ENCODE measurements at places on chromosomes 4 and X.
A peak's percentile ranks its signal among the peaks of the same experiment; 100 is the strongest.

DNA sequence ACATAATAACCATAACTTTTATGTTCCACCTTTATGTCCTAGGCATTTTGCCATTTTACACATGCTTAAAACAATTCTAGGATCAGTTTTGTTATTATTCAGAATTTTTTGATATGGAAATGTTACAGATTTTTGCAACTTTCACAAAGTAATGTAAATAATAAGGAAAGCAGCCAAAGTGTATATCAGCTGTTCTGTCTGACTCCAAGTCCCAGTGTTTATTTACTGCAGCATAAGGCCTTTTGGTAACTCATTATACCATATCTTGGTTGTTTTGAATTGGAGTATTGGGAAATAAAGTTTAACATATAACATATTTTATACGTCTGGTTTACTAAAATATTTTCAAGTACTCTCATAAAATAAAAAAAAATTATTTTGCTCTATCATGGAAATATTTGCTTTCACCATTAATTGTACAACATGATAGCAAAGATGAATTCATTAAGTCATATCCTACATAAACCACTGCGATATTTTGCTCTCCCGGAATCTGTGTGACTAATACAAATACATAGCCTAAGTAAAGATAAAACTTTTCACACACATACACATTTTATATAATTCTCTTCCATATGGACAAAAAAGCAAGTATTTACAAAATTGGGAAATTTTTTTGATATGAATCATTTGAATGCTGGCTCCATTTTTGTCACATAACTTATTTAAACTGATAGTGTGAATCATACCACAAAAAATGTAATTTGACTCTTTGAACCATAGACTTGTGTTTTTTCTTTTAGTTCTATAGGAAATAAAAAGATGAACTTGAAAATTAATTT lies 399.0 kb downstream of the PABPC4L start:
- H3K4me1 ChIP-seq: no peaks in the 10 kb centered on the region
- no peak overlapping the region for H3K4me3 ChIP-seq

- H3K27me3 ChIP-seq: no peaks in the 10 kb centered on the region
- no peak overlapping the region for H3K4me3 ChIP-seq
- peaks cover 14% of the 10 kb centered on the region for H3K36me3 ChIP-seq
These were observed 38.4 kb downstream of the NOP14 start for GRCh38 chr4:2924765-2925301.

GRCh38 chr4:155173371-155173770 lies 35.1 kb upstream of the NPY2R start:
- no peaks in the 10 kb centered on the region for H3K4me1 ChIP-seq
- DNase-seq: no peak
- H3K27ac ChIP-seq: no peak overlapping the region
- H3K36me3 ChIP-seq: no peaks in the 10 kb centered on the region
- H3K4me3 ChIP-seq: no peak overlapping the region
- no peaks in the 10 kb centered on the region for H3K27me3 ChIP-seq

GRCh38 chrX:123830309-123830708 lies 29.5 kb upstream of the XIAP start:
- H3K27ac ChIP-seq: no peak overlapping the region
- H3K27me3 ChIP-seq: no peaks in the 10 kb centered on the region
- no peak overlapping the region for H3K4me3 ChIP-seq
- H3K4me1 ChIP-seq: no peaks in the 10 kb centered on the region

GRCh38 chrX:73830489-73831414 lies 267.8 kb downstream of the CHIC1 start:
- H3K27me3 ChIP-seq: no peaks in the 10 kb centered on the region
- no peak overlapping the region for H3K4me3 ChIP-seq
- H3K27ac ChIP-seq: no peak overlapping the region
- H3K4me1 ChIP-seq: no peaks in the 10 kb centered on the region
- no peak for DNase-seq

- DNase-seq: no peak
- H3K27me3 ChIP-seq: peaks cover 4% of the 10 kb centered on the region
- H3K36me3 ChIP-seq: no peaks in the 10 kb centered on the region
- H3K4me3 ChIP-seq: no peak overlapping the region
These were observed 155.0 kb upstream of the RPS6KA3 start for GRCh38 chrX:20421697-20422096.

- H3K27me3 ChIP-seq: no peaks in the 10 kb centered on the region
- H3K4me3 ChIP-seq: no peak overlapping the region
- DNase-seq: no peak
These were observed 32.4 kb downstream of the KLHL8 start for GRCh38 chr4:87188048-87188447.

DNA sequence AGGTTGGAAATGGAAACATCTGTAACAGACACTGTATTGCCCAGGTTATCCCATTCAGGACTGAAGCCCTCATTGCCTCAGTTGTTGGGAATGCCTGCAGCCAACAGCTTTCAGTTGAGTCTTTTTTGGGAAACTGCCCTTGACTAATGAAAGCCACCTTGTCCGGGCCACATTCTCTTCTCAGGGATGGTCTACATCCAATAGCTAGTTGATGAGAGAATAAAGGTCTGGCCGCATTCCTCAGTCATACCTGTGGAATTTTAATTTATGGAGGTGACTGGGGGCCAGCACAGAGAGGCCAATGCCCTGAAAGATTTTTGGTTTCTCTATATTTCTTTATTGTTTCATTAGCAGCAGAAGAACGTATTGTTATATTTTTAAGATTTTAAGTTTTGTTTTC lies 147.6 kb upstream of the MSX1 start:
- DNase-seq: no peak
- H3K4me1 ChIP-seq: no peaks in the 10 kb centered on the region
- no peaks in the 10 kb centered on the region for H3K27me3 ChIP-seq
- no peak overlapping the region for H3K27ac ChIP-seq
- no peaks in the 10 kb centered on the region for H3K36me3 ChIP-seq
- no peak overlapping the region for H3K4me3 ChIP-seq

DNA sequence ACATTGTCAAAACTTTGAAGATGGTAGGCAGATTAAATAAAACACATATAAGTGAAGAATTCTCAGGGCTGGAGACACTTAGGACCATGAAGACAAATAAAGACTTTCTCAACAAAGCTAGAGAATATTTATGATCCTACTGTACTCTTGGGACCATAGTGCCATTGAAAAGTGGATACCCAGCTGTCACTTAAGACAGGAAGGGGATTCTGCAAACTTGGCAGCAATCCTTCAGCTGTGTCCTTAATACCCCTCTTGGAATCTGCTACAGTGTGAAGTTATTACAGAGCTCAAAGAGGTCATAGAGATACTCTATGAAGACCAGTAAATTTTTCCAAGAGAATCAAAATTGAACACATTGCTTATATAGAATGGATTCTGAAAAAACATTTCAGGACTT lies 24.3 kb downstream of the PDE5A start:
- no peaks in the 10 kb centered on the region for H3K36me3 ChIP-seq
- no peak for DNase-seq
- no peak overlapping the region for H3K27ac ChIP-seq
- no peak overlapping the region for H3K4me3 ChIP-seq
- no peaks in the 10 kb centered on the region for H3K27me3 ChIP-seq

DNA sequence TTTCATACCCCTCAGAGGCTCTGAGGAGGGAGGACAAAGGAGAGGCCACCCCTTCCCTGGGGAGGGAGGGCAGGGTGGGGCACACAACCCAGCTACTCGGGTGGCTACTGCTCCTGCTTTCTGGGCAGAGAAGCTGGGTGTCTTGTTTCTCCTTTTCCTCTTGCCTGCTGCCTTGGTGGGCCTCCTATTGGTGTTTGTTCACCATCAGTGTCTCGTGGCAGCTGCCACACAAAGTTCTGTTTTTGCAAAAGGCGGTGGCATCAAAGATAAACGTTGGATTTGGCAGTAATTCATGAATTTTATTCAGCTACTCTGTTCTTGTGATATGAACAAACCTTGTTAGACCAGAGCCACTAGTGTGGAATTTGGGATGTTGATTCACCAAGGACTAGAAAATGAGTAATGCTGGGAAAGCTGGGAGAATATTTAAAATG lies 153.0 kb upstream of the SCML1 start:
- no peaks in the 10 kb centered on the region for H3K4me1 ChIP-seq
- H3K4me3 ChIP-seq: no peak overlapping the region
- H3K36me3 ChIP-seq: no peaks in the 10 kb centered on the region
- H3K27ac ChIP-seq: no peak overlapping the region
- H3K27me3 ChIP-seq: no peaks in the 10 kb centered on the region

DNA sequence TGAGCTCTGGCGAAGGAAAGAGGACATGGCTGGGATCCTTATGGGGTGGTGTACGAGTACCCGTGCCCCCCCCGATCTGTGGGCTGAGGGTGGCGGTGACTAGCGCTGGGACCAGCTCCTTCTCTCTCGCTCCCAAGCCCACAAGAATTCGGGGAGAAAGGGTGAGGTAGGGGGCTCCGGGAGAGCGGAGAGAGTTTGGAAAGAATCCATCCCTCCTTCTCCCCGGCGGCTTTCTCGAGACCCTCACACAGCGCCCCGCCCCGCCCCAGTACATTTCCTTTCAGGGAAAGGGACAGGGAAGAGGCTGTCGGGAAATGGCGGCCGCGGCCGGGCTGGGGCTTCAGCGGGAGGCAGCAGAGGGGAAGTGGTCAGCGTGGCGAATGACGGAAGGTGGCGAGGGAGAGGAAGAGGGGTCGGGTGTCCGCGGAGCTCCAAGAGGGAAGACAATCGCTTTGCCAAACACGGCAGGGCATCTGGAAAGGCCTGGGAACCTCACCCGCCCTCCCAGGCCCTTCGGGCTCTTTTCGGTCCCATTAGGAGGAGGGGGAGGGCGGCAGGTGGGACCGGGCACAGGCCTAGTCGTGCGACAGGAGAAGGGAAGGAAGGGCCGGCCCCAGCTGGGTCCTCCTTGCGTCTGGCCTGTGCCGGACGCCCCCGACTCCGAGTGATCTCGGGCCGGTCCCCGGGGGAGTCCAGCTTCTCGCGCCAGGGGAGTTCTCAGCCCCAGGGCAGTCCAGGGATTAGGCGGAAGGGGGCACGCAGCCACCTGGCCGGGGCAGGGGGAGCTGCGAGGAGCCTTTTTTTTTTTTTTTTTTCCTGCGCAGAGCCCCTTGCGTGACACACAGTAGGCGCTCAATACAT lies 10.2 kb downstream of the HNRNPH2 start:
- no peaks in the 10 kb centered on the region for H3K36me3 ChIP-seq
- peak overlapping the region; percentile 66 for H3K4me3 ChIP-seq
- peak; percentile 59 for DNase-seq
- H3K27ac ChIP-seq: peak overlapping the region; percentile 82
- H3K27me3 ChIP-seq: no peaks in the 10 kb centered on the region

- no peaks in the 10 kb centered on the region for H3K36me3 ChIP-seq
- H3K27me3 ChIP-seq: no peaks in the 10 kb centered on the region
- H3K4me3 ChIP-seq: no peak overlapping the region
- DNase-seq: no peak
These were observed 70.8 kb upstream of the HHIP start for GRCh38 chr4:144575181-144575580.

DNA sequence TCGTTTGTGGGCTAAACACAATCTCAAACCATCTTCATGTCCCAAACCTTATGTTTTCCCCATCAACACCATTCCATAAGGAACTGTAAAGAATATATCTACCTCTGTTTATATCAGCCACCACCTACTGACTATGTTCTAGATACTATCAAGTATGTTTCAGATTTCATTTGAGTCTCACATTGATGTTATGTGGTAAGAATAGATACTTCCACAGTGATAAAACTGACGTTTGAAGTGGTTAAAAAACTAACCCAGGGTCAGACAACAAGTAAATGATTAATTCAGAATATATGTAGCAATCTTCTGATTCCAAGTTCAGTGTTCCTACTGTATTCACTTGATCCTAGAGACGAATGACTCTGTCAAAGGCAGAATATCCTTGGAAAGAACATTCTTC lies 156.8 kb upstream of the RASGEF1B start:
- H3K27me3 ChIP-seq: no peaks in the 10 kb centered on the region
- DNase-seq: no peak
- peak overlapping the region; percentile 84 for H3K27ac ChIP-seq
- peak overlapping the region; percentile 11 for H3K4me3 ChIP-seq

GRCh38 chrX:23854122-23854521 lies 53.6 kb downstream of the APOO start:
- H3K27me3 ChIP-seq: no peaks in the 10 kb centered on the region
- H3K4me1 ChIP-seq: no peaks in the 10 kb centered on the region
- no peak overlapping the region for H3K27ac ChIP-seq
- no peaks in the 10 kb centered on the region for H3K36me3 ChIP-seq

DNA sequence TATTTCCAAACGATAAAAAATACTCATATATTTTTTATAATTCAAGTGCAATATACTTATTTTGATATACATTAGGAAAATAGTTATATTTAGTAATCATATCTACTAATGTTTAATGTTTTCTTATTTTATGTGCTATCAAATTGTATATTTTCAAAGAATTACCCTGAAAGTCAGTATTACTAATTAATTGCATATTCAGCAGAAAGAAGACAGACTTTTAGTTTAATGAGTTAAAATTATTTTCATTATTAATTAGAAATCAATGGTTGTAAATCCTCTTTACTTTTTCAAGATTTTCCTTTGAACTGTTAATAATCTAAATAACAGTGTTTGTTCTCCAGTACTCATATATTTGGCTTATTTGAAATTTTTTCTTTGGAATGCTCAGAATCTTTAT lies 181.3 kb upstream of the NDST4 start:
- no peaks in the 10 kb centered on the region for H3K4me1 ChIP-seq
- H3K27ac ChIP-seq: no peak overlapping the region
- H3K36me3 ChIP-seq: no peaks in the 10 kb centered on the region
- no peak for DNase-seq
- no peak overlapping the region for H3K4me3 ChIP-seq

GRCh38 chr4:130053723-130054122 lies 957.8 kb downstream of the C4orf33 start:
- H3K36me3 ChIP-seq: no peaks in the 10 kb centered on the region
- no peak overlapping the region for H3K27ac ChIP-seq
- no peak for DNase-seq
- H3K4me3 ChIP-seq: no peak overlapping the region

GRCh38 chr4:8414377-8414776 lies 26.1 kb downstream of the ACOX3 start:
- H3K27ac ChIP-seq: no peak overlapping the region
- no peak for DNase-seq
- H3K4me1 ChIP-seq: no peaks in the 10 kb centered on the region
- H3K36me3 ChIP-seq: peaks cover 16% of the 10 kb centered on the region
- H3K4me3 ChIP-seq: no peak overlapping the region

DNA sequence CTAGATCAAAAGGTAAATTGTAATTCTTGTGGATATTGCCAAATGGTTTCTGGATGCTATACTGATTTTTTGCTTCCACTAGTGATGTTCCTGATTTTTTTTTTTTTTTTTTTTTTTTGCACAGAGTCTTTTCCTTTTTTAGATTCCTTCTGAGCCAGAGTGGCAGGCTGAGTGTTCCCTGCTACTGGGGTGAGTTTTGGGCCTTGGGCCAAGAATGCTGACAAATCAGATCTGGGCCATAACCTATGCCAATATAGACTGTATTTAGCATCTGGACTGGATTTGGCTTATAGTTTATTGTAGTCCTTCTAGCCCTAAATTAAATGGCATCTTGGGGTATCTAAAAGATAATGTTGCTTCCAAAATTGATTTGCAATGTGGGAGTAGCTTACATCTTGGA lies 52.8 kb downstream of the REPS2 start:
- DNase-seq: no peak
- H3K4me1 ChIP-seq: peaks cover 4% of the 10 kb centered on the region

GRCh38 chr4:188691811-188692210 lies 552.6 kb downstream of the TRIML1 start:
- no peak overlapping the region for H3K4me3 ChIP-seq
- DNase-seq: no peak
- H3K4me1 ChIP-seq: no peaks in the 10 kb centered on the region
- no peaks in the 10 kb centered on the region for H3K36me3 ChIP-seq
- H3K27ac ChIP-seq: no peak overlapping the region
- no peaks in the 10 kb centered on the region for H3K27me3 ChIP-seq

GRCh38 chr4:2859514-2859913 lies 15.9 kb downstream of the ADD1 start:
- no peaks in the 10 kb centered on the region for H3K27me3 ChIP-seq
- no peak overlapping the region for H3K27ac ChIP-seq
- H3K36me3 ChIP-seq: no peaks in the 10 kb centered on the region
- DNase-seq: no peak
